Motor neuron (in vitro differentiated cells): ENCODE measurements at places on chromosomes 6 and 20. TPM values are rescaled to one million over a fixed set of nuclear protein-coding genes. Genes with fewer than 3 reads are reported as not detected.
A peak's percentile ranks its signal among the peaks of the same experiment; 100 is the strongest.

Gene TBX18
- 23.4 and 25.9 TPM in 2 replicates for total RNA-seq

- peak; percentile 45 for ATAC-seq
Measured at GRCh38 chr6:131660195-131660594, 23.1 kb downstream of the ENPP3 start.

DNA sequence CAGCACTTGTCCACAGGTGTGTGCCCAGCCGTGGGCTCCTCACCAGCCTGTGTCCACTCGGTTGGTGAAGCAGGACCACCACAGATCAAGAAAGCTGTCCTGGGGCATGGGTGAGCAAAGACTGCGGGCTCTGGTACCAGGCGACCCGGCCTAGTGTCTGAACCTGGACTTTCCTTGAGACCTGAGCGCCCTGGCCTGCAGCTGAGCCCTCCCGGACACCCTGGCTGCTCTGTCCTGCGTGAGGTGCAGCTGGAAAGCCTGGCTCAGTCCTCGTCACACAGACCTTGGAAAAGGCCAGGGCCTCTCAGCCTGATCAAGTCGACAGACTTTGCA is 201.2 kb upstream of the THBS2 start:
- no peak for ATAC-seq

GRCh38 chr20:38834868-38835267 is 29.4 kb downstream of the PPP1R16B start:
- ATAC-seq = no peak

DNA sequence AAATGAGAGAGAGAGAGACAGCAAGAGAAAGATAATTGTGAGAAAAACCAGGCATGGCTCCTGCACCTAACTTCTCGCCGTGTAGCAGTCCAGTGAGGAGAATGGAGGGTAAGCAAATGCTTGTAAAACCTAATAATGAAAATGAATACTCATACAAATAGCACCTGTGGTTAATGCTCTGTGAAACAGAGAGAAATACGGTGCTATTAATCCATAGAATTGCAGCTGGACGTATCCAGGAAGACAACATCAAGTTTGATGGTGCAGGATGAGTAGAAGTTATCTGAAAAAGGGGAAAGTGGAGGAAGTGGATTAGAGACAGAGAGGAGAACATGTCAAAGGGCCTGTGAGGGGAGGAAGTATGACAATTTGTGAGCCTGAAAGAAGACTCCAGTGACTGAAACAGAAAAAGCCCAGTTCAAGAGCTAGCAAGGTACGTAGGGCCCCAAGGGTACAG is 89.4 kb upstream of the PAK5 start:
- ATAC-seq = no peak

Gene TFAP2A
- total RNA-seq = 4.3 and 4.9 TPM in 2 replicates

DNA sequence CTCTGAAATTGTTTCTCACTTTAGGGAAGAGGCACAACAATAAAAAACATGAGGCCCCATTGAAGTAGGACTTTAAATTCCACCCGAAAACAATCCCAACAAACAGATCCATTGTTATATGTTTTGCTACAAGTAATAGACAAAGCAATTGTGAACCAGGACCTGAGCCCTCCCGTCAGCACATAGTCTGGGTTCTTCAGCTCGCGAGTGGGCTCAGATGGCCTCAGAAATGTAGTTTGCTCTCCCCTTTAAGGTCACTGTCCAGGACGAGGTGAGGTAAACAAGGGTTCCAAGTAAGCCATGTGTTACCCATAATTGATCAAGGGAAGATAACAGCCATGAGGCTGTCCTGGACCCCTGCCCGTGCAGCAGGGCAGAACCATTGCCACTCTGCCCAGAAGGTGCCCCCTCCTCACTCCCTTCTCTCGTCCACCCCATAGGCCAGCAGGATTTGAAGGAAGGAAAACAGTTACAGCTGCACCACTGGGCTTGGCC is 160.1 kb upstream of the QKI start:
- no peak for ATAC-seq

DNA sequence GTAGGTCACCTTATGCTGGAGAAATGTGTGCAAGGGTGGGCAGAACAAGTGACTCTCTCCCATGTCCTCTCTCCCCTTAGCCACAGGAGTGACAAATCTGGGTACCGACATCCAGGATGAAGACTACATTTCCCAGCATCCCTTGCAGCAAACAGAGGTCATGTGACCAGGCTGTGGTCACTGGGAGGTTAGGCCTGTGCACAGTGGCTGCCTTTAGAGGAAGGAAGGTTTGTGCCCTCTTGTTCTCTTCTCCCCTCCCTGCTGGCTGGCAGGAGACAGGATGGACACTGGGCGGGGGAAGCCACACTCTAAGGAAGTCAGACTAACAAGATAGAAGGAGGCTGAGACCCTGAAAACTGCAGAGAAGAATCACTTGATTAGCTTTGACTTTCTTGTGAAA is 360.2 kb downstream of the PREX1 start:
- peak; percentile 30 for ATAC-seq

Gene PTCRA
- not detected in 2 replicates for total RNA-seq

DNA sequence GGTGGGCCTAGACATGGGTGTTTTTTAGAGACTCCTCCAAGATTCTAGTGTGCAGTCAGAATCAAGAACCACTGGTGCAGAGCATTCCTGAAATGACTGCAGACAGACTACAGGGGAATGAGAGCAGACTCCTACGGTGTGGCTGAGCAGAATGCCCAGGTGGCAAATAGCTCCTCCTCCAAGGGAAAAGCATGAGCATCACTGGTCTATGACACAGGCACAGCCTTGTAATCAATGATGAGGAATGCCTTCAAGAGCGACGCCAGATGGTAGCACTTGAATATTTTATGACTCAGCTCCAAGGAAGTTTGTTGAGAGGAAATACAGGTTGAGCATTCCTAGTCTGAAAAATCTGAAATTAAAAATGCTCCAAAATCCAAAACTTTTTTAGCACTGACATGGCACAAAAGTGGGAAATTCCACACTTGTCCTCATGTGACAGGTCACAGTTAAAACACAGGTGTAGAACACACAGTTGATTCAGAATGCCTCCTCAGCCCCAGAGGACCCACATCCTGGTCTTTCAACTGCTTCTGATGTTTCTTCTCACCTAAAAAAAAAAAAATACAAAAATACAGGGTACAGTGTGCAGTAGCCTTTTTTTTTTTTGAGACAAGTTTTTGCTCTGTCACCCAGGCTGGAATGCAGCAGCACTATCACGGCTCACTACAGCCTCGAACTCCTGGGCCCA is 10.6 kb upstream of the FAM8A1 start:
- ATAC-seq = peak; percentile 97

Gene EFCAB8
- total RNA-seq = 0.73 TPM in 1 of 2 replicates, not detected in the other

GRCh38 chr6:24874128-24874527 is 61.6 kb downstream of the RIPOR2 start:
- no peak for ATAC-seq

DNA sequence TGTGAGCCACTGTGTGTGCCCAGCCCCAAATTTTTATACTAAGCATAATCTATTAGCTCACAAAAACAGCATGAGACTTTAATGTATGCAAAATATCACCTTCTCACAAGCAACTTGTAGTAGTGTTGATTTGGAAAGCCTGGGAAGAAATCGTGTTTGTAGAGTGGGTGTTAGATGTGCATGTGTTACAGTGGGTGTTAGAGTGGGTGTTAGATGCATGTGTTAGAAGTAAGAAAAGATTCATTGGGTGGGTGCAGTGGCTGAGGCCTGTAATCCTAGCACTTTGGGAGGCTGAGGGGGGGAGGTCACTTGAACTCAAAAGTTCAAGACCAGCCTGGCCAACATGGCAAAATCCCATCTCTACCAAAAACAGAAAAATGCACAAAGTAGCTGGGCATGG is 6.3 kb upstream of the SCAF8 start:
- ATAC-seq = no peak

DNA sequence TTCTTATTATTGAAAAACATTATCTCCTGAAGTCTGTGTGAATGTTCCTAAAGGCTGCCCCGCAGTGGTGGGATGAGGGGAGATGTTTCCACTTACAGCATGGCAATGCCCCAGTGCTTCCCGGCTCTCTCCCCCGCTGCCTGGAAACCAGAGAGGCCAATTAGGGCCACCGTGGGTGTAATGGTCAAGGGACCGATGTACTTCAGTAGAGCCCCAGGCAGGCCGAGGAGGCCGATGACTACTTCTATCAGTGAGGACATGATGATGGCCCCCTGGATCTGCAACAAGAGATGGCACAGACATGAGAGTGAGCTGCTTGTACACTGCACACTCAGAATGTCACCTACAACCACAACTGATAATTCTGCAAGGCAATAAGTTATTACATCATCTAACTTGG is 117.8 kb downstream of the SLC23A2 start:
- no peak for ATAC-seq

Gene HEY2
- 8.5 and 9.5 TPM in 2 replicates for total RNA-seq

Gene SLPI
- 0.57 TPM in 1 of 2 replicates, not detected in the other for total RNA-seq

- ATAC-seq = peak; percentile 30
Measured at GRCh38 chr6:132865829-132866228, 51.5 kb downstream of the RPS12 start.

Gene RIPPLY2
- 3.6 and 6.1 TPM in 2 replicates for total RNA-seq

DNA sequence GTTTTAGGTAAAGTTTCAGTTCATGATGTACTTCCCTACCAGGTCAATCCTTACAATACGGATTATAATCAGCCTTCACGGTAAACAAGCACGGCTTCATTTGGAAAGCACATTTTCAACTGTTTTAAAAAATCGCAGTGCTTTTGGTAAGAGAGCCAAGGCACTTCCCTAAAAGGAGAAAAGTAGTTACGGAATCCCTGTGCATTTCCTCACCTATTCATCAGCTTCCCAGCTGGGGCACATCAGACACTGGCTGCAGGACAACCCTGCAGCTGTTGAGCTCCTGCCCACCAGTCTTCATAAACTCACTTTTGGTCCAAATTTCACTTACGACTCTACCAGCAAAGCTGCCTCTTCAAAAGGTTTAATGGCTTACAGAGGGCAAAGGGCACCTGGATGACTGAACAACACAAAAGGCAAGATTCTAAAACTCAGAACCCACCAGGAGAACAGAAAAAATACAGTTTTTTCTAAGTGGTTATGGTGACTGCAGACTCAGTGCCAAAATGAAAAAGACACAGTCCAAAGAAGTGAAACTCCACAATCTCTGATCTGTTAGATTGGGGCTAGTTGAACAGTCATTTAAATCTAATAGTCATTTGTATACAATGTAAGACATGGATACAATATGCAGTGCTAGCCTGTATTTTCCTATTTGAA is 7.5 kb downstream of the SNX5 start:
- ATAC-seq = peak; percentile 65

- ATAC-seq = no peak
Measured at GRCh38 chr20:60102665-60103210, 144.5 kb downstream of the CDH26 start.

Gene SSTR4
- 0.50 TPM in 1 of 2 replicates, not detected in the other for total RNA-seq

DNA sequence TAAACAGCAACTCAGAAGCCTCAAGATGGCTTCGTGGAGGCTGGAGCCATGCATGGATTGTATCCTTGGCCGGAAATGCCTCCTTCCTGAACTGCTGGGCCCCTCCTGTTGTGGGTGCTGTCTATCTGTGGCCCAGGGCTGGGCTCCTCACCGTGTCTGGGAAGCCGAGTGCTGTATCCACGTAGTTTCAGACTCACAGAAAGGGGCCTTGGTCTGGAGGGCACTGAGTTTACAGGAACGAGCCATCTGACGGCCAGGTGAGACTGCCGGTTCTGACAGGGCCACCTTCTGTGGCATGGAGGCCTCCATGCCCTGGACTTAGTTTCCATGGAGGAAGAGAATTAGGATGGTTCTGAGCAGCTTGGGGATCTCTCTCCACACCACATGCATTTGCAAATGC is 142.2 kb downstream of the ERMARD start:
- ATAC-seq = no peak

DNA sequence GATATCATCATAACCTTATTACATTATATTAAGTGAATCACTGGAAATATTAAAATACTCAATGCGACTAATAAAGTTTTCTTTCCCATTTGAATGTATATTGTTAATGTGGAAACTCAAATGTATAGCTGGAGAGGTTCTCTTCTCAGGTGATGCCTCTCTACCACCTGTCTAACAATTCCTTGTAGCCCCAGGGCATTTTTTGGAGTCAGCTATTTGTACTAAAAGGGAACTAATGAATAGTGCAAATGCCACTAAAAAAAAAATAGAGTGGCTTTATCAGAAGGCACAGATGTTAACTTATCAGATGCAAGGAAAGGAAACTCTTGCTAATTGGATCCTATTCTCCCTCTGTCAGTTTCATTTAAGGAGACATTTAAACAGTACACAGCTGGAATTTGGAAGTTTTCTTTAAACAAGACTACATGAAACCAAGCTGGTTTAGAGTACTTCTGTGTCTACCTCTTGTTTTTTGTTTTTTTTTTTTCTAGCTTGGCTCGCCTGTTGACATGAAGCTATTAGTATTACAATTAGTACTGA is 897.0 kb upstream of the SLC35B3 start:
- ATAC-seq = no peak

DNA sequence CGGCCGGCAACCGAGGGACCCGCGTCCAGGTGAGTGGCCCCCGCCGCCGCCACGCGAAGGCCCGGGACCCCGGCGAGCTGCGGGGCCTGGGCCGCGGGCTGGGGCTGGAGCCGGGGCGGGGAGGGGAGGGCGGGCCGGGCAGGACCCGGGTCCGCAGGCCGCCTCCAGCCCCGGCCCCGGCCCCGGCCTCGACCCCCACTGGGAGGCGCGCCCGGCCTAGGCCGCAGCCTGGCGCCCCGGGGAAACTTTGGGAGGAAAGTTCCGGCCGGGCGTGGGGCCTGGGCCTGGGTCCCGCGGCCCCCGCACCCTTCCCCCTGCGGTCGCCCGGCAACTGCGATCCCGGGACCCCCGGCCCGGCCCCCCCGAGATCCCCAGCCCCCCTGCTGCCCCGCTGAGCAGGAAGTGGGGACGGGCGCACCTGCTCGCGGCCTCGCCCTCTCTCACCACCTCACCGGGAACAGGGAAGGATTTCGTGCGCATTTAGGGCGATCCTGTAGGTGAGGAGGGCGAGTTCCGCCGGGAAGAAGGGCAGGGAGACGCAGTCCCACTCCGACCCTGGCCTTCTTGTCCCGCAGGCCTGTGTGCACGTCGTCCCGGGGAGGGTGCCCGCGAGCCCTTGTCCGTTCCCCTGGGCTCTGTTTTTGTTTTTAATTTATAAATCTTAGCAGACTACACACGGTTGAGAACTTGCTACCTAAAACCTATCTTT is 402 bp downstream of the OSBPL2 start:
- ATAC-seq = peak; percentile 7

DNA sequence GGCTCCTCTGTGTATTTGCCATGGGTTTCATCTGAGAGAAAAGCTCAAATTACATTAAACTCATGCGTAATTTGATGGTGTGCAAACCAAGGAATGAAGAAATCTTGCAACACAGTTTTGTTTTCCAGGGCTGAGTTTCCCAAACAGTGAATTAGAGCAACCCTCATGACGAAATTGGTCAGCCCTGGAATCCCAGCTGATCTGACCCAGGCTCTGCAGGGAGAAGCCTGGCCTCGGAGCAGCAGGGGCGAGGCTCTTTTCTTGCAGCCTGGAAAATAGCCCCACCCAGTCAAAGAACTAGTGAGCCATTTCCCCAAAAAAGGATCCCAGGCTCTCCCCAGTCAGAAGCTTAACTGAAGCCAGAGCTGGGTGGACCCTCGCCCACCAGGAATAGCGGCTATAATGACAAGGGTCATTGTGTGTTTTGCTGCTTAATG is 107.3 kb upstream of the SNX9 start:
- ATAC-seq = no peak
